ENCODE measurements at places on chromosomes 6 and 20.

GRCh38 chr20:24479595-24479994 lies 10.2 kb downstream of the SYNDIG1 start:
- DNase-seq = no peak

GRCh38 chr20:59810449-59811187 lies 122.8 kb downstream of the SYCP2 start:
- no peak for DNase-seq

DNA sequence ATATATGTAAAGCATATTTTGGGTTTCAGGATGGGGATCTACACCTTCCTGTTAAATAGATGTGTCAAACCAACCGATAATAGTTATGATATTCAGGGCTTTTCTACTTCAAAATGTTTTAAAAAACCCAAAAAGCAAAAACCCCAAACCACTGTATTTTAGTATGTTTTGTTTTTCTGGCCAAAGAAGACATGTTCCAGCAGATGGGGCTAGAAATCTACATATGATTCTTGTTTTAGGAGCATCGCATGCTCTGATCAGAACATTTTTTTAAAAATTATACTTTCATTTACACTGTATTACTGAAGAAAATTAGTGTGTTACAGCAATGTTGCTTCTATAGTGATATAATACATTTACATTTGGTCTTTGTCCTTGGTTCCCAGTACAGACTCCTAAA lies 11.0 kb downstream of the RMND1 start:
- peak; percentile 52 for DNase-seq

- peak; percentile 94 for DNase-seq
These were observed 176.8 kb downstream of the NFATC2 start for GRCh38 chr20:51365670-51366069.

- DNase-seq = peak; percentile 84
These were observed 10.0 kb downstream of the TRAM2 start for GRCh38 chr6:52566853-52567279.

- peak; percentile 54 for DNase-seq
These were observed 54.1 kb upstream of the TPD52L1 start for GRCh38 chr6:125099211-125100073.

DNA sequence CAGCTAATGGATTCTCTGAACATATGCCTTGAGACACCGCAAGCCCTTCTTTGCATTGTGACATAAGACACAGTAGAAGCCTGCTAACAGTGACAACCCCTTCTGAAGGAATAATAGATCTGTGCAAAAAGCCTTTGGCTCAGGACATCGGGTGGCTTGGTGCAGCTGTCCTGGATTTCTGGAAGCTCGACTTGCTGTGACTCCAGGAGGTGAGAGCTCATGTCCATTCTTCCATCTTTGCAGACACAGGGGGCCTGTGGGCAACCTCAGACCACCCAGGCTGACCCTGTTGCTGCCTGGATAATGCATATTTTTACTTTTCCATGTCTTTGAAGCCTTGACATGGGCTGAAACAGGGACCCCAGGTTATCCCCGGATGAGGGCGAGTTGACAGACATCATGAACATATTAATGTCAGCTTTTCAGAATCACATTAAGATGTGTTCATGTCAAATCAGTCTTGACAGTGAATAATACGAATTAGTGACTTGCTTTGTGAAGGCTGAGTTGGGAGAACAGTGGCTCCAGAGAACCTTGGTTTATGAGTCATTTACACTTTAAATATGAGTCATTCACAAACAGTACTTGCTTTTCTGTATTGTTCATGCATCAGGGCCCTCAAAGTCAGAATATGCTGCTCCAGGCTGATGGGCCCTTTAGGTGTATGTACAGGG lies 66.8 kb upstream of the IYD start:
- DNase-seq = peak; percentile 74

- no peak for DNase-seq
These were observed 360.9 kb downstream of the BCKDHB start for GRCh38 chr6:80467408-80467807.

DNA sequence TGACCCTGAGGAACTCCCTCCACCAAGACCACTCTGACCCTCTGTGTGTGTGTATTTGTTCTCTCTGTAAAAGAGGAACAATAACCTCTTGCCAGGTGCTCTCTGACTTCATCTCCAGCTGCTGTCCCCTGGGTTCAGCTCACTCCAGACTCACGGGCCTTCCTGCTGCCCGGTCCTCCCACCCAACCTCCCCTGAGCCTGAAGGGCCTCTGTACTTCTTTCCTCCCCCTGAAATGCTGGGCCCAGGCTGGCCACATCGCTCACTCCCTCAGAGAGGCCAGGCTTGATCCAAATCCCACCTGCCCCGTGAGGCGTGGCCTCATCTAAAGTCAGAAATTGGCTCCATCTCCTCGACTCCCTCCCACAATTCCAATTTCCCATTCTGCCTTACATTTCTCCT lies 202.4 kb downstream of the PRKN start:
- no peak for DNase-seq

DNA sequence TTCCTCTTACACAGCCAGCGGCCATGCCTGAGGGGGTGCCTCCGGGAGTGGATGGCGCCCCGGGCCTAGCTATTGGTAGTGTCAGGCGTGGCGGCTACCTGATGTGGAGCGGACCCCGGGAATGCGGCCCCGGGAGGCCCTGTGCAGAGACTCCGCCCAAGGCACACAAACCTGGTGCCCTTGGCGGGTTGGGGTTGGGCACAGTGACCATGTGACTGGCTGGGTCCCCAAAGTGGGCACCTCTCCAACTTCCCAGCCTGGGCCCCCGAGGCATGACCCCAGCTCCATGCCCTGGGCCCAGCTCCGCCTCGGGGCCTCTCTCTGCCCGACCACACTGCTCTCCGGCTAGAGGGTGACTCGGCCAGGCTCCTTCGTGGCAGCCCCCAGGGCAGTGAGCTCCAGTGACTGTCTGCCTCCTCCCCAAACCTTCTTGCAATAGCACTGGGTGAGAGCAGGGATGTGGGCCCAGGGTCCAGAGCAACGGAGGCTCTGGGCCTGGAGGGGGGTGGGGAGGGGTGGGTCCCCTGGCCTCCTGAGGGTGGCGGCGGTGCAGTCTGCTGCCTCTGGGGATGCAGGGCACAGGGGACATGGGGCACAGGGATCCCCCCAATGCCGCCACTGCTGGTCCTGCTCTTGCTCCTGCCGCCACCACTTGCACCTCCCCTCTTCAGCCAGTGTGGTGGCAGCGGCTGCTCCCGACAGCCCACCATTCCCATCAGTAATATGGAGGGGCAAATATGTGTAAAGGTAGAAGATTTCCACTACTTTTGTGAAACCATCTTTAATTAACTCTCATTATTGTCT lies 942.9 kb upstream of the EPHA7 start:
- DNase-seq = no peak

DNA sequence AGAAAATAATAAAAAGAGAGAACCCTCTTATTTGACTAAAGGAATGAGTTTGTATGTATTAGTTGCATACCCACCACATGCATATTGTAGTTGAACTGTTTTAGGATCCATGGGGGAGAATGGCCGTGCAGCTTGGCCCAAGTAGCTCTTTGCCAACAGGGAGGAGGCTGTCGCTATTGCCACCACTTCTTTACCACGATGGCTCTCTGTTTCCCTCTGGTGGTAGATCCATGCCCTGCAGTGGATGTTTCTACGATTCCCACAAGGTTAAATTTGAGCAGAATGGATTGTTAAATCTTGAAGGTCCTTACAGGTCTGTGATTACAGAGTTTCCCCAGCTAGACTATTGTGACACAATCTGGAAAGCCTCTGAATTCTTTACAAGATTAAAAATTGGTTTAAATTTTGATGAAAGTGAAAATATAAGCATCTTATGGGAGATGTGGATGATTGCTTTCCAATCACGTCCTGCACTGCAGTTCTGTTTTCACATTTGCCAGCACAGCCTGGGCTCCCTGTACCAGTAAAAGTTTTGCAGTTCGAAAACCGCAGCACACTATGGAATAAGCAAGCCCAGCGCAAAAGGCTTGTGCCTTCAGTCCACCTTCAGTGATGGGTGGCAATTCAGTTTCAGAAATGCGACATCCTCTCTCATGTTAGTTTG lies 34.4 kb upstream of the FNDC1 start:
- peak; percentile 42 for DNase-seq

- DNase-seq = peak; percentile 87
These were observed 79.9 kb upstream of the SPTLC3 start for GRCh38 chr20:12928755-12929401.

DNA sequence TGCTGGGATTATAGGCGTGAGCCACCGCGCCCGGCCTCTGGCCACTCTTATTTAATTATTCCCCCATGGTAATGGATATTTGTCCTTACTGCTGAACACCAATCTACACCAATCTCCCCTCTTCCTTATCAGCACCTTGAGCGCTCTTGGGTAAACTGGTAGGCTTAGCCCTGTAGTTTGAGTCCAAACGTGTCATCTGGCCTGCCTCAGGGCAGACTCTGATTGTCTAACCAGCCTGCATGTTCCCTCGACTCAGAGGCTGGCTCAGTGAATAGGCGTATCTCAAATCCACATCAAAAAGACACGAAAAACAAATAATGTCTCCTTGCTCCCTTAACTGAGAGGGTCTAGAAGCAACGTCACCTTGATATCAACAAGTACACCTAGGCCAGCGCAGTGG lies 260.9 kb downstream of the TFAP2C start:
- DNase-seq = no peak

- DNase-seq = peak; percentile 97
These were observed 103.3 kb downstream of the IBTK start for GRCh38 chr6:82144007-82144851.

- DNase-seq = no peak
These were observed 73.5 kb downstream of the EFHC1 start for GRCh38 chr6:52493669-52494068.
